ENCODE measurements at places on chromosomes 12 and 14.

DNA sequence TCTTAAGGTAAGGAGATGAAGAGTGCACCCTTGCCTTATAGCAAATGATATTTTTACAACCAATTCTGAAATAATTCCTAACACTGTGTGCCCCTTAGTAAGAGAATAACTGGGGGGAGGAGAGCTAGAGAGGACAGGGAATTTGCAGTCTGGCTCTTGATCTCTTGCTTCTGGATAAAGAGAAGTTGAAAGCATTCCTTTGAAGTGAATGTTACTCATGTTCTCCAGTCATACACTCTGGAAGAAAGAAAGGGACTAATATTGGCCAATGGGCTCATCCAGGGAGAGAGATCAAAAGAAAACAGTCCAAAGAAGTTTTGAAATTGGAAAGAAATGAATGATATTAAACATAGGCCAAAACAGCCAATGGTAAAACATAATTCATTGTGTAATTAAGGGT, 25.3 kb downstream of the C12orf75 start:
- no peak for DNase-seq

GRCh38 chr12:3233797-3234196, 156.6 kb downstream of the TSPAN9 start:
- DNase-seq = no peak

- no peak for DNase-seq
Measured at GRCh38 chr12:102498471-102498870, 18.1 kb upstream of the IGF1 start.

- DNase-seq = no peak
Measured at GRCh38 chr14:68576031-68576430, 216.8 kb downstream of the ZFP36L1 start.

GRCh38 chr12:126248871-126249403, 1183.7 kb downstream of the AACS start:
- DNase-seq = no peak

DNA sequence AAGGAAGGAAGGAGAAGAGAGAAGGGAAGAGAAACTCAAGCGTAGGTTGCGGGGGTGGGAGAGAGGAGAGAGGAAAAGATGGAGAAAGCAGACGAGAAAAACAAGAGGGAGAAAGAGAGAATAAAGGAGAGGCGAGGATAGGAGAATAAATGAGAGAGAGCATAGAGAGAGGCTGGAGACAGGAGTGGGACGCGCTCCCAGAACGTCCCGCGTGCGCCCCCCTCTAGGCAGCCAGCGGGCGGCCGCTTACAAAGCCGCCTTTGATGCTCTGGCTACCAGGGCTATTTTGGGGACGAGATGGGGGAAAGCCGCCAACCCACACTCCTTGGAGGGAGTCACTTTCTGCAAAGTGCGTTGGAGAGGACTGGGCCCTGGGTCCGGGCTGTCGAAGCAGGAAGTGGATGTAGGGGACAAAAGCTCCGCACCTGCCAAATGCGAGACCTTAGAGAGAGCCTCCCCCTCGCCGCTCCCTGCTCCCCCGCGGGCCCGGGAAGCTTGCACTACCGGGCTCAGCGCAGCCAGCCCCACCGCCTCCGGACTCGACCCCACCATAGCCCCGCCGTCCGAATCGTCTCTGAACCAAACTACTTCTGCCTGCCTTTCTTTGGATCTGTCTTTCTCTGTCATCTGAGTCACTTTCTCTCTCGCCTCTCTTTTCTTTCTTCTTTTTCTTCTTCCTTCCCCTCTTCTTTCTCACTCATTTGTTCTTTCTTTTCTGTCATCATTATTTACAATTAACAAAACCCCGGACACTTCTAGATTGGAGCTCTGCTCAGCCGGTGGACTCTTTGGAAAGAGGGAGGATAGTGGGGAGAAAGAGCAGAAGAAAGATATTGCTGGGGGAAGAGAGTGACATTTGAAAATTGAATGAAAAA, 8.0 kb downstream of the ASCL1 start:
- DNase-seq = no peak

- DNase-seq = no peak
Measured at GRCh38 chr14:71716041-71716772, 216.0 kb upstream of the RGS6 start.

DNA sequence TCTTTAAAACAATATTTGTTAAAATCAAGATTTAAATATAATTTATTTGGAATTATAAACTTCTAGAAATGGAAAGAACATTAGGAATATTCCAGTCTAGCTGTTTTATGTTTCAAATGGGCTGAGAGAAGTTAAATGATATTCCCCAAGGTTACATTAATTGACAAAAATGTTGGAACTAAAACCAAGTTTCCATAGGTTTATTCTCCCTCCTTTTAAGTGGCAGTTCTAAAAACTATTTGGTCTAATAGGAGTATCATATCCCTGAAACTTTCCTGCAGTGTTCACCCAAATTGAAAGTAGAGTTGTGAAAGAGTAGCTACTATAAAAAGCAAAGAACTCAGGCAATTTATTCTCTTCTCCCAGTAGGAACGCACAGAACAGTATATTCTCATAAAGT, 1185.5 kb downstream of the LRFN5 start:
- DNase-seq = no peak

DNA sequence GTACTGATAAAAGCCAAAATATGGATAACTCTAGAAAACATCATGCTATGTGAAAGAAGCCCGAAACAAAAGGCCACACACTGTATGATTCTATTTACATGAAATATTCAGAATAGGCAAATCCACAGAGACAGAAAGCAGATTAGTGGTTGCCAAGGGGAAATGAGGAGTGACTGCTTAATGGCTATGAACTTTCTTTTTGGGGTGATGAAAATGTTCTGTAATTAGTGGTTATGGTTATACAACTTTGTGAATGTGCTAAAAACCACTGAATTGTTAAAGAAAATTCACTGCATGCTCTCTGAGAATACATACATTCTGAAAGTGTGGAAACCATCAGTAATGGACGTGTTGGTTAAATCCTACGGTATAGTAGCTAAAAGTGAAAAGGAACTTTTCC, 39.9 kb upstream of the STON2 start:
- DNase-seq = no peak

GRCh38 chr12:40614923-40615322, 77.3 kb upstream of the CNTN1 start:
- no peak for DNase-seq

- DNase-seq = no peak
Measured at GRCh38 chr12:106819991-106820390, 45.5 kb downstream of the RIC8B start.

DNA sequence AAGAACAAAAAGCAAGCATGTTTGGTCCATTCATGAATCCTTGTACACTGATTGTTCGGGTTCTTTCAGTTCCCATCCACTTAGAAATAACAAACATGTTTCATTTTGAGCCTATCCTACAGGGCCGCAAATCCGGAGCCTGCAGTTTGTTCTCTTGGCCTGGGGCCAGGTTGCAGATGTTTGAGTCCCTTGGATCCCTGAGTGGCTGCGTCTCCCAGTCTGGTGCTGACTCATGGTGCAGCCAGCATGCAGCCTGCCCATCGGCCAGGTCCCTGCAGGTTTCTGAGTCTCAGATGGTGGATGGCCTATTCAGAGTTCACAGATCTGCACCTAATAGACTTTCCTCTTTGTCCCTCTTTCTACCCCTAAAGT, 1.9 kb upstream of the DYNC1H1 start:
- DNase-seq = no peak

GRCh38 chr14:57962325-57963035, 96.6 kb upstream of the SLC35F4 start:
- no peak for DNase-seq

- DNase-seq = no peak
Measured at GRCh38 chr12:118271183-118271582, 101.5 kb downstream of the TAOK3 start.

DNA sequence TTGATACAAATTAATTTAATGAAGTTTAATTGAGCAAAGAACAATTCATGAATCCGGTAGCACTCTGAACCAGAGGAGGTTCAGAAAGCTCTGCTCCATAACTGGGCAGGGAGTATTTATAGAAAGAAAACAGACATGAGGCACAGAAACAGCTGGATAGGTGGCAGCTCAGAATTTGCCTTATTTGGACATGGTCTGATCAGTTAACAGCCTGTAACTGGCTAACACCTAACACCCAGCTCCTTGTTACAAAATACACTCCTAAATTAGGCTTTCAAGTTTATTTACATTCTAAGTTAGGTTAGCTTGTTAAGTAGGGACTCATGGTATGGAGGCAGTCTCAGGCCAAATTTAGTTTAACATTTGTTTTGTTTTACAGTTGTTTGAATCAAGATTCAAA, 67.8 kb upstream of the TMCC3 start:
- no peak for DNase-seq

- no peak for DNase-seq
Measured at GRCh38 chr12:68222326-68222725, 3.3 kb downstream of the IL26 start.

DNA sequence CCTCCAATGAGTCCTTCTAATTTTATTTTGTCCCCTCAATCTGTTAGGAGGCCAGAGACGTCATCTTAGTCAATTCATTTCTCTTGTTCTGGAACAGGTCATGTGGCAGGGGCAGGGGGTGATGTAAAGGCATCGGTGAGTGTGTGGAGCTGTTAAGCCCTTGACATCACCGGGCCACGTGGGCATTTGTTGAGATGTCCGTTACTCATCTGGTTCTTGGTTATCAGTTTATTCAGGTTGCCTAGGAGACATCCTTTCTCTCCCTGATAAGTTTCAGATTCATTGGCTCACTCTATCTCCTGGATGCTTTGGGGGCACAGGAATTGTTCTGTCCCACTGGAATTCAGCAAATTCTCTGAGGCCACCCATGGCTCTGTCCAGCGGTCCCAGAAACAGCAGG, 33.6 kb upstream of the SEL1L start:
- no peak for DNase-seq

- no peak for DNase-seq
Measured at GRCh38 chr14:89190765-89191513, 226.1 kb downstream of the FOXN3 start.

DNA sequence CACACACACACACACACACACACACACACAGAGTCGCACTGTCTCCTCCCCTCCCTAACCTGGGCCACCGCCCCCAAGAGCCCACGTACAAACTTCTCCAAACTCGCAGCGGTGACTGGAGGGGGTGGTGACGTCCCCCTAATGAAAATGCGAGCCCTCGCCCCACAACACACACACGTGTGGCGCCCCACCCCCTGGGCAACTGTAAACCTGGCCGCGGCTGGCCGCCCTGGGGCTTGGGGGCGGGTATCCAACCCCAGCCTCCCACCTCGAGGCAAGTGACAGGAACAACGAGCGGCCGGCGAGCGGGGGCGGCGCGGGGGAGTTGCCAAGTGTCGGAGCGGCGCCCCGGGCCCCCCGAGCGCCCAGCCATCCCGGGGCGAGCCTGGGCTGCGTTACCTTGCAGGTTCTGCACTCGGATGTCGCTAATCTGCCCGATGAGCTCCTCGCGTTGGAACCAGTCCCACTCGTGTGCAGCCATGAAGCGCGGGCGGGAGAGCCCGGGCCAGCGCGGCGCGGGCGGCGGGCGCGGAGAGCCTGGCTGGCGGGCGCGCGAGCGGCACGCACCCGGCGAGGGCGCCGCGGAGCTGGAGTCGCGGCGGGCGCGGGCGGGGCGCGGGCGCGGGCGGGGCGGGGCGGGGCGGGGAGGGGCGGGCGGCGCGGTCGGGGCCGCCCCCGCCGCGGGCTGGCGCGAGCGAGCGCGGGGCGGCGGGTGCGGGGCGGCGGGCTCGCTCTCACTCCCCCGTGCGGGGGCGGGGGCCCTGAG, at the start of gene CLMN:
CLMN (minus strand) TSS at position 597 of the 766 bp plus-strand sequence; CDS start at position 481, 116 bp downstream.
- DNase-seq = peak; percentile 70

DNA sequence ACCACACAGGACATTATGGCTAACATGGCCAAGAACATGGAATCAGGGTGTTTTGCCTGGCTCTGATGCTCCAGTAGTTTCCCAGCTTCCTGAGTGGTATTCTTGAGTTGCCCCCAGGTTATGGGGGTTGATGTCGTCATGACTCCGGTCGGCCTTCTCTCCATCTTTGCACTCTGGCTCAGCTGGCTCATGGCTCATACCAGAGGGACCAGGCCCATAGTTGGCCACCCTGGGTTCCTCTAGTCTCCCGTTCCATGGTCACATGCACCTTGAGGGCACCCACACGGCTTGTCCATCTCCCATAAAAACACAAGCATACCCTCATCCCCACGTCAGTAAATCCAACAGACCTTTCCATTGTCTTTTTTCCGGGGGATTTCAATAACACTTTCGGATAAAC, 23.7 kb upstream of the MAPKAPK5 start:
- no peak for DNase-seq

DNA sequence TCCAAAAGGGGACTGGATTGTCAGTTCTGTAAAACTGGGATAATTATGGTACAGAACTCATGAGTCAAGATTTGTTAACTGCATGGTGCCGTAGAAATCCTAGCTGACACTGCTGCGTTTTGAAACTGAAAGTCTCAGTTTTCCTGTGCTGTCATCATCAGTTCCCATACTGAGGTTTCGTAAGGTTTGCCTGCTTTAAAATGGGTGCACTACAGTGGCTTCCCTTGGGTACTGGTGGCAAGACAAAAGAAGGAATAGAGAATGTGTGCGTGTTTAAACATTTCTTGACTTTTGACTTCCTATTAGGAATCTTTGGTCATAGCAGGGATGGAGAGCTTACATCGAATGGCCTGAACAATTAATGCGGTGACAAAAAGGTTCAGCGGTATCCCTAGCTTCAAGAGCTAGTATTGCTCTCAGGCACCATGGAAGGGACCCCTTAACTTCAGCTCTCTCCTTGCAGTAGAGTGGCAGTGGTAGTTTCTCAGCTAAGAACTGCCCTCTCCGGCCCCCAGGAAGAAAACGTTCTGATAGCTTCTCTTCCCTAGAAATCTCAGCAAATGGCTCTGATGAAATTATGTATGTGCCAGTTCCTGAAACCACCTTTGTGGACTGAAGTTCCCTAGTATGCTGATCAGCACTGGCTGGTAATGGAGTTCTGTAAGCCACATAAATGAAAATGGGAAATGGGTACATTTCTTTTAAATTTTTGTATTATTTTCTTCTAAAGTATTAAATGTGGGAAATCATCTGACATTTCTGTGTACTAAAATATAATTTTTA, 28.9 kb downstream of the ANO6 start:
- DNase-seq = peak; percentile 31

- DNase-seq = no peak
Measured at GRCh38 chr12:39588348-39588747, 31.3 kb downstream of the ABCD2 start.

- DNase-seq = no peak
Measured at GRCh38 chr12:18798535-18799361, 60.8 kb downstream of the CAPZA3 start.

DNA sequence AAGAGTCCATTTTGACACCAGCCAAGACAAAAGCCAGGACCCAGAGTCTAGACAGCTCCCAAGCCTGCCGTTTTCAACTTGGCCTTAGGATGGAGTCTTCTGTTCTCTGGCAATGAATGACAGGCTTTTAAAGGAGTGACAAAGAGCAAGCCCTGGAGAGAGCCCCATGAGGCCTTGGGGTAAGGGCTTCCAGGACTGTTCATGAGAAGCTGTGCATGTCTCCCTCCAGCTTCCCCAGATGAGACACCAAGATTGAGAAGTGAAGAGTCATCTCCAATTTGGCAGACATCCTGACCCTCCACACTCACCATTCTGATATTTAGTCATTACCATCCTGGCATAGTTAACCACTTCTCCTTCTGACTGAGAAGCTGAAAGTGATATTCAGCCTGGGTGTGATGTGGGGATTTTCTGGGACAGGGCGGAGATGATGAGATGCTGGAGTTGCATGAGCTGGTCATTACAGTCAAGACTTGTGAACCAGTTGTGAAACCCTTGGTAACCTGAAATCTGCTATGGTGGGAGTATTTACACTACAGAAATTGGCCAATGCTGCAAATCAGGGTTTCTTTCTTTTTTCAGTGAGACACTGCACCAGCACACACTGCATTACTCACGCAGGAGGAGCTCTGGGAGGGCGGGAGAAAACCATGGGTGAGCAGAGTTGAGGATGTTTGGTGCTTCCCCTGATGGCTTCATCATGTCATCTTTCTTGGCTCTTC, 77.8 kb downstream of the VCPKMT start:
- peak; percentile 33 for DNase-seq

GRCh38 chr14:94575730-94576585, 5.3 kb upstream of the SERPINA5 start:
- no peak for DNase-seq
